Myocyte (in vitro differentiated cells): ENCODE measurements at places on chromosomes 1 and 21.
A peak's percentile ranks its signal among the peaks of the same experiment; 100 is the strongest.

DNA sequence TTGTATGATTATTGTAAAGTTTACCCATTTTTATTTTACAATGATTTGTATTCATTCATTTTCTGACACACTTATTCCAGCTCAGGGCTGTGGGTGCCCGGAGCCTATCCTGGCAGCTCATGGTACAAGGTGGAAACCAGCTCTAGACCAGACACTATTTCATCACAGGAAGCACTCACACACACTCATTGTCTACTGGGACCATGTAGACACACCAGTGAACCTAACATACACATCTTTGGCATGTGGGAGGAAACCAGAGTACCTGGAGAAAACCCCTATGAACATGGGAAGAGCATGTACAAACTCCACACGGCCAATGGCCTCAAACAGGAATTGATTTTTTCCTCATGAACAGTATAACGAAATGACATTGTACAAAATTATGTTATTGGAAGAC, 2.4 kb downstream of the DTL start:
- no peak for DNase-seq

- DNase-seq, result no peak
Measured at GRCh38 chr21:41747943-41748738, 18.7 kb downstream of the RIPK4 start.

DNA sequence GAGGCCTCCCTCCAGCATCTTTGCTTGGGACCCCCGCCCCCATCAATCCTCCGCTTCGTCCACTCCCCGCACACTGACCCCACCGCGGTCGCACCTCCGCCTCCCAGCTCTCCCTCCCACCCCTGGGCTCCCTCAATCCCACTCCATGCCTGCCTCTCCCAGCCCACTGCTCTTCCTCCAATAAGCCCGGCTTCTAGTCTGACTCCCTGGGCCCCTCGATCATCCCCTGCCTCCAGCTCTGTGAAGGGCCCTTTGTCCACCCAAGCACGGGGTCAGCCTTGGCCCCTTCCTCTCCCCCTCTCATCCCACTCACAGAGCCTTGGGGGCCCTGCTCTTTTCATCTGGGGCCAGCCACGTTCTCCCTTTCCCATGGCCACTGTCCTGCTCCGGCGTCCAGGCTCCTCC, 1.5 kb upstream of the TMEM200B start:
- no peak for DNase-seq

DNA sequence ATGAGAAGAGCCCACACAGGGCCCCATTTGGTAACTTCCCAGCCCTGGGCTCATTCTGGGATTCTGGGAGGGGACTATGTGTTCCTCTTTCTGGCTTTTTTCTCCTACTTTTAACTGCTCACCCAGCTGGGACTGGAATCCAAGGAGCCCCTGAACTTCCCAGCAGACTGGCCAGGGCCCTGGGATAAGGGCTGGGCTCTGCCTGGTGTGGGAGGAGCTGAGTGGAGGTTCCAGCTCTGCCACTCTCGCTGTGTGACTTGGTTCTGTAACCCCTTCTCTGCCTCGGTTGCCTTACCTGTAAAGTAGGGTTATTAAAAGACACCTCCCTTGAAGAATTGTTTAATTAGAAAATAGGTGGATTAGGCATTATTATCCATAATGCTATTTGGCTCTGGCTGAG, 19.6 kb upstream of the EPB41 start:
- DNase-seq, result no peak

DNA sequence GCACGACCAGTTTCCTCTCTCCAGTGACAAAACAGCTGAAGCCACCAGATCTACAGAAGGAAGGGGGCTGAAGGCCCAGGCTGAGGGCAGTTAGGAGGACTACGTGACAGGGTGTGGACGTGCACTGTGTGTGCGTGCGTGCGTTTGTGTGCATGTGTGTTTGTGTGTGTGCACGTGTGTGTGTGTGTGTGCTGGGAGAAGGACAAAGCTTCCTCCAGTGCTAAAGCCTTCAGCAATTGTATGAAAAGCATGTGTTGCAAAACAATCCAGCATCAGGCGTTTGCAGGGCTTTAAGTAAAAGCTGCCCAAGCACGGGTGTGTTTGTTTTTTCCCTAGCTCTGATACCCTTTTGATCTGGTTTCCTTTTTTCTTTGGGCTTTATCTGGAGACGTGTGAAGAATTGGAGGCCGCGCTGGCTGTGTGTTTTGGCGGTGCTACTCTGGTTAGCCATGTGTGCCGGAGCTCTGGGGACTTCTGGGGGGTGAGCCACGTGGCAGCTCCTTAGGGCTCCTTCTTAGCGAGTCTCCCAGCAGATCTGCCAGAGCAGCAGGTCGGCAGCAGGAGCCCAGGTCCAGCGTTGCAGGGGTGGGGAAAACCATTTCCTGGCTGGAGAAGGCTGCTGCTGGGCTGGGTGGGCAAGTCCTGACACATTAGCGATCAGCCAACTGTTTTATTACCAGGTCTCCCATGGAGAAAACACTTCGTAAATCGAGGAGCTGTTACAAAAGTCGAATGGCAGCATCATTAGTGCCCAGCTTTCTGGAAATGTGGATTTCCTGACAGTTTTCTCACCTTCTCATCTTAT, 73.4 kb downstream of the UCK2 start:
- DNase-seq, result peak; percentile 40

DNA sequence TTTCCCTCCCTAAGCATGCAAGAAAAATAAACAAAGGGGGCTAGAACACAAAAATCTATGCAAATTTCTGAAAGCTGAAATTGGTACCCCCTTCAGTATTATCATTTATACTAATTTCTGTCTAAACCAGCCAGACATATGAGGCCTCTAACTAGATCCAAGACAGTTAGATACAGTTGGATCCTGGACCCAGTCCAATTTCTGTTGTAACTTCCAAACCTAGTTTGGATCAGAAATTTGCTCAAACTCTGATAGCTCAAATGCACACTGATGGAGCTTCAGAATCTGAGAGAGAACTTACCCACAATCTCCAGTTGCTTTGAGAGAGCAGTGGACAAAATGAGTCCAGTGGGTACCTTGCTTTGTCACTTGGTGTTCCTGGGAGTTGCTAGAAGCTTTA, 11.9 kb downstream of the CEP350 start:
- no peak for DNase-seq

DNA sequence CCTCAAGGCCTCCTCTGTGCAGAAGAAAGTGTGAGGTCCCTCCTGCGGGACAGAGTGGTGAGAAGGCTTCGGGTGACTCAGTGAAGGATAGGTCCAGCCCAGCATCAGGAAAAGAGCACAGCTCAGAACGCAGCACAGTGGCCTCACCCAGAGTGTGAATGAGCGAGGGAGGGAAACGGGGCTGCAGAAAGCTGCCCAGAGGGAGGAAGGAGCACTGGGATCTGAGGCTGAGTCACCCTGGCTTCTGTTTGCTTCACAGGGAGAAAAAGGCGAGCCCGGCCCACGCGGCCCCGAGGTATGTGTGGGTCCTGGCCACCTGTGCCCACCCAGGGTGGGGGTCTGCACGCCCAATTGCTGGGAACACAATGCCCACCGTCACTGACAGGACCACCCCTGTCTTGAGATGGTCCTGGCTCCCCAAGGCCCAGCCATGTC, 24.3 kb downstream of the COL6A2 start:
- DNase-seq, result no peak

GRCh38 chr1:180241716-180242544, 11.9 kb downstream of the LHX4 start:
- DNase-seq, result peak; percentile 45

- DNase-seq, result no peak
Measured at GRCh38 chr1:57296726-57297250, 127.1 kb downstream of the DAB1 start.

GRCh38 chr1:183025010-183025337, 1.8 kb downstream of the LAMC1 start:
- no peak for DNase-seq

DNA sequence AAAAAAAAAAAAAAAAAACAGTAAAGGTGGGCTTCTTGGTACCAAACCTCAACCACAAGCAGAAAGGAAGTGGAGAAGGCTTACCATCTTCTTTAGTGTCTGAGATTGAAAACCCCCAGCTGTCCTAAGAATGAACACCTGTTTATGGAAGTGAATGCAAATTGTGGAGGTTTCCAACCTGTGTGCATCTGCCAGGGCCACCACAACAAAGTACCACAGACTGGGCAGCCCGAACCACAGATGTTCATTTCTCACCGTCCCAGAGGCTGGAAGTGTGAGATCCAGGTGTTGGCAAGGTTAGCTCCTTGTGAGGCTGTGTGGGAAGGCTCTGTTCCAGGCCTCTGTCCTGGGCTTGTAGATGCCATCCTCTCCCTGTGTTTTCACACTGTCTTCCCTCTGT, 348.7 kb downstream of the SETD4 start:
- no peak for DNase-seq

DNA sequence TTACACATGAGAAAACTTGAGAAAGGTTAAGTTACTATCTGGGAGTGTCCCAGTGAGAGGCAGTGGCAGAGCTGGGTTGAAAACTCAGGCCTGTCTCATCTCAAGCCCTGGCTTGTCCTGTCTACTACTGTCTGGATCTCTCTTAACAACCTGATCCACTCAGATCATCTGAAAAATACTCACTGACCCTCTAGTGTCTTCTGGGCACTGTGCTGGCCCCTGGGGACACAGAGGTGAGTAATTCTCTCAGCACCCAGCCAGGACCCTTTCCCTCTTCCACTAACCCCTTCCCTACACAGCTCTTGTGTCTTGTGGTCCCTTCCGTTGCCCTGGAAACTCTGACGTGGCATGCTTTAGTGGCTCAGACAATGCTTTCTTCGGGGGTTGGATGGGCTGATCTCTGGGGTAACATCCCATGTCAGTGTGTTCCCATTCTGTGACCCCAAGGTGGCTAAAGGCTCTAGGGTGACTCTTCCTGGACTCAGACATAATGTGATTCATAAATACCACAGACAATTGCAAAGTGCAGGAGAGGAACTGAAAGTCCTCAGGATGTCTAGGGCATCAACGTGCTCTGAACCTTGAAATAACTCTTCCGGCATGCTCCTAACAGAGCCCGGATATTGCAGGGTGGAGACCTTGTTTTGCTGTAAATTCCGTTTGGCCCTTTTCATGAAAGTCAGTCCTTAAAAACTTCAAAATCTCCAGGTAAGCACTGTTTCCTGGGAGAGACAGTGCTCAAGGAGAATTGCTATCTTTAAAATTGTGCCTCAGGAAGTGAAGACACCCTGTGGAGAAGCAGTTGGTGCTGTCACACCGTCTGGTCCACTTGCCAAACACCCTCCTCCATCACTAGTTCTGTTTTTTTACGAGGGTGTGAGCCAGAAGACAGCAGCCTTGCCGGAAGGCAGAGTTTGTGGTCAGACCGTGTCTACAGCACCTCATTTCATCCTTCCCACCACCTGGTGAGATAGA, 4.0 kb downstream of the SHISAL2A start:
- DNase-seq, result no peak

- peak; percentile 26 for DNase-seq
Measured at GRCh38 chr1:16073490-16074119, at the start of gene FAM131C. FAM131C (minus strand) TSS chr1:16073651; CDS start chr1:16073442, 209 bp downstream.

DNA sequence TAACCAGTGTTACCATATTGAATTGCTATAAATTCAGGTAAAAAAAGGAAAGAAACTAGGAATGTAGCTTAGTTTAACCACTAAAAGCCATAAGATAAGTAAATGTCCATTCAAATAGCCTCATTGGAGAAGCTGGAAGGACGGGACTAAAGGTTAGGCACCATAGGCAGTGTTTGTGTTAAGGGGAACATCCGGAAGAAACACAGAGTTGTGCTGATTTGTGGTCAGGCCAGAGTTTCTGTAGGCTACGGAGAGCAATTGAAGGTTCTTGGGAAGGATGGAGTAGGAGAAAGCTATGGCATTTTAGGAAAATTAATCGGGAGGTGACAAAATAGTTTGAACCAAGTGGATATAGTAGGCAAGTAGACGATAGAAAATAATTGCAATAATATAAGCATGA, 1.3 kb upstream of the KCNJ10 start:
- DNase-seq, result no peak

GRCh38 chr1:167714098-167714438, 7.7 kb upstream of the MPZL1 start:
- no peak for DNase-seq

DNA sequence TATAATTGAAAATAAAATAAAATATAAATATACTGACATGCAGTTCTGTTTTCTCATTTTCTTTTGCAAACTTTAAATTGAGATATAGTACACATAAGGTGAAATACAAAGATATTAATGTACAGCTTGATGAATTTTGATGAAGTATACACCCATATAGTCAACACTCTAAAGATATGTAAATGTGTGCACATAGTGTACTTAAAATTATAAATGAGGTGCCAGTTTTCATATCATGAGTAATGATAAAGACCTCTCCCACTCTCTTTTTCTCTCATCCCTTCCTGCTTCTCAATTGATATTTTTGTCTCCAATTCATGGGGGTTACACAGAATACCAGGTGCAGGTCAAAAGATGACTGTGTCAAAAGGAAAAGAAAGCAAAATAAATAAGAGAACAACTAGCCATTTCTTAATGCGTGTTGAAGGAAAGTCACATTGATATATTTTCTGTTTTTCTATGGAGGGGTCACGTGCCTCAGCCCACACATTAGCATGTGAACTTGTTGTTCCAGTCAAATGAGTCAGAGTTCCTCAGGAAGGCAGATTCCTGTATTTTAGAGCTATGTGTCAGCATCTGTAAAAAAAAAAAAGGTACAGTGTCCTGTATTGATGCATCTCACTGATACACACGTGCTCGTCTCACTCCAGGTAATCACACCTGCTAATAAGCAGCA, 64.3 kb upstream of the HOOK1 start:
- DNase-seq, result peak; percentile 58

GRCh38 chr1:44685881-44686280, 11.4 kb downstream of the ARMH1 start:
- no peak for DNase-seq

- no peak for DNase-seq
Measured at GRCh38 chr1:244779410-244779809, 56.0 kb upstream of the COX20 start.

- no peak for DNase-seq
Measured at GRCh38 chr1:57463343-57463742, 39.5 kb upstream of the DAB1 start.

DNA sequence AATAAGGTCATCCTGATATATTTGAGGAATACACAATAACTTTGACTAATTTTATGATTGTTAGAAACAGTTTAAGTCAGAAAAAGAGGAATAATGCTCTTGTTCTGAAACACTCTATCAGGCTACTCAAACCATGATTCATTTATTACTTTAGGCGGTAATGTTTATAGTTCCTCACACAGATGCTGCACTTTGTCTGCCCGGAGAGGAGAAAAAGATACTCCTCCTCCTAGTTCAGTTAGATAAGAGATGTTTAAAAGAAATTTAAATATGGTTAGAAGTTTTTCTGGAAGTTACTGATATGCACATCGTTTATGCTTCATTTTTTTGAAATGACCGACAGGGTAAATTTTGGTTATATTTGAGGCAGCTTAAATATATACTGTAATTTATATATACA, 103.0 kb downstream of the ZMYM4 start:
- no peak for DNase-seq
